ENCODE measurements at places on chromosomes 13 and 19. TPM values are rescaled to one million over a fixed set of nuclear protein-coding genes. Genes with fewer than 3 reads are reported as not detected.

GRCh38 chr19:45050036-45050435, 11.2 kb downstream of the CLASRP start:
- H3K4me3 ChIP-seq, result no peak overlapping the region
- peaks cover 45% of the 10 kb centered on the region for H3K4me1 ChIP-seq
- peaks cover 26% of the 10 kb centered on the region for H3K36me3 ChIP-seq

- H3K36me3 ChIP-seq, result no peaks in the 10 kb centered on the region
- H3K27me3 ChIP-seq, result no peaks in the 10 kb centered on the region
- peak within 1 kb of the TSS; percentile 56 for H3K4me3 ChIP-seq
- DNase-seq, result peak; percentile 90
- no peaks in the 10 kb centered on the region for H3K4me1 ChIP-seq
- H3K27ac ChIP-seq, result no peak within 1 kb of the TSS
Observed at GRCh38 chr19:45076029-45076850, at the start of gene ZNF296. TSS of gene ZNF296 (minus strand) at chr19:45076478. CDS start at chr19:45076373, 105 bp downstream.

DNA sequence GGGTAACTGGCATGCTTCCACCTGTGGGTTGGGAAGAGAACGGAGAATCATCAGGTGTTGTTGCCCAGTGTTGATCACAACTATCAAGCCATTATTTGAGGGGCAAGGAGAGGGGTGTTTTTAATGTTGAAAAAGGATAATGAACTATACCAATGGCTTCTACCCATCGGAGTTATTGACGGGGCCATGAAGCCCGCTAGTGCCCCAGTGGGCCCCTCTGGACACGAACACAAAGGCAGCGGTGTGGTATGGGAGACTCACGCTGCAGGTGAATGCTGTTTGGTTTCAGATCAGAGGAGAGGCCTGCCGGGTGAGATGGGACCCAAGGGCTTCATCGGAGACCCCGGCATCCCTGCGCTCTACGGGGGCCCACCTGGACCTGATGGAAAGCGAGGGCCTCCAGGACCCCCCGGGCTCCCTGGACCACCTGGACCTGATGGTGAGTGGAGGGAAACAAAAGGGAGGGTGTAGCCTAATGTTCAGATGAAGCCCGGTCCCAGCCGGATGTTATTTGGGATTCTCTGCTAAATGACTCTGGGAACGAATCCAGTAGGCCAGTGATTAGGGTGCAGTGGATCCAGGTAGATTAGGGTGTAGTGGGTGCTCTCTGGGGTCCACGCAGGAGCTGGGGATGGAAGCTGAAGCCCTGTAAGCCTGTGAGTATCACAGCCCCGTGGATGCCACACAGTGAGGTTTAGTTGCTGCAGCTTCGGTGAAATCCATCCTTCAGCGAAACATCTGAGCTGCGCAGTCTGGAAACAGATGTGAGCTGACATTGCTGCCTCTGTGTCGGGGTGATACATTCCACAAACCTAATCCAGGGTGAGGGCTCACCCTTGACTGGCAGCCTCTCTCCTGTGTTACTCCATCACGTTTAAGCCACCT, 111.3 kb downstream of the RAB20 start:
- DNase-seq, result no peak
- no peaks in the 10 kb centered on the region for H3K4me1 ChIP-seq
- no peaks in the 10 kb centered on the region for H3K36me3 ChIP-seq
- no peak overlapping the region for H3K27ac ChIP-seq

FGF22 gene
- not detected for total RNA-seq

DNA sequence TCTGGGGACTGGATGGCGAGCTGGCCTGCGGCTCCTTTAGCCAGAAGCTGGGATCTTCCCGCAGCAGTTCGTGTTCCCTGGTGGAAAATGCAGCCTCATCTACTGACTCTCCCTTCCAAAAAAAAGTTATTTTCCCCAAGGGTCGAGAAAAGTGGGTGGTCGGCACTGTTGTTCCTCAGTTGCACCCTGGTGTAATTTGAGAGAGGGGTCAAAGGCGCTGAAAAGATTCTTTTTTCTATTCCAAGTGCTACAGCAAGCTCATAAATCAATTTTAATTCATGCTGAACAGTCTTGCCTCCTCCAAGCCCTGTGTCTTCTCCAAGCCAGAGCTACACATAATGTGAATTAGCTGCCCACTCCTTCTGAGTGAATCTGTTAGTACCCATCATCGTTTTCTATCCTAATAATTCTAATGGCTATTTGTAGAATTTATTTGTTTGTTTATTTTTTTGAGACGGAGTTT, 774 bp downstream of the SLC25A15 start:
- peak overlapping the region; percentile 69 for H3K4me3 ChIP-seq
- H3K36me3 ChIP-seq, result no peaks in the 10 kb centered on the region
- no peaks in the 10 kb centered on the region for H3K4me1 ChIP-seq
- H3K27me3 ChIP-seq, result no peaks in the 10 kb centered on the region
- DNase-seq, result no peak
- H3K27ac ChIP-seq, result peak overlapping the region; percentile 100

GRCh38 chr19:277581-278165, 13.5 kb downstream of the PLPP2 start:
- no peaks in the 10 kb centered on the region for H3K4me1 ChIP-seq
- H3K27me3 ChIP-seq, result no peaks in the 10 kb centered on the region
- no peaks in the 10 kb centered on the region for H3K36me3 ChIP-seq
- no peak overlapping the region for H3K27ac ChIP-seq
- no peak for DNase-seq

All from right lobe of liver (tissue), 6 donors.